EH (cell line): ENCODE measurements at places on chromosomes 7 and 10.

DNA sequence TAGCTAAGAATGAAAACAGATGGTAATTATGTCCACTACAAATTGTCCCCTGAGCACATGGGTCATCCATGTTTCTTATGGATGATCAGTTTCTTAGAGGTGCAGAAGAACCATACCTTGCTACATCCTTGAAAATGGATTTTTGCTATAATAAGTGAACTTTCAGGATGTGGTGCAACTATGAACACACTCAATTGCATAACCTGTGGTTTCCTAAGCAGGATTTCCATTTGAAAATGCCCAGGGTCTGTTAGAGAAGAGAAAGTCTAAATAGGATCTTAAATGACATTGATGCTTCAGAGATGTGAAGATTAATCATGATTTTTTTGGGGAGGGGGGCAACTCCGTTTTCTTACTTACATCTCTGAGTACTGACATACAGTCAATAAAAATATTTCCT, 39.6 kb upstream of the CACNB2 start:
- DNase-seq: no peak

DNA sequence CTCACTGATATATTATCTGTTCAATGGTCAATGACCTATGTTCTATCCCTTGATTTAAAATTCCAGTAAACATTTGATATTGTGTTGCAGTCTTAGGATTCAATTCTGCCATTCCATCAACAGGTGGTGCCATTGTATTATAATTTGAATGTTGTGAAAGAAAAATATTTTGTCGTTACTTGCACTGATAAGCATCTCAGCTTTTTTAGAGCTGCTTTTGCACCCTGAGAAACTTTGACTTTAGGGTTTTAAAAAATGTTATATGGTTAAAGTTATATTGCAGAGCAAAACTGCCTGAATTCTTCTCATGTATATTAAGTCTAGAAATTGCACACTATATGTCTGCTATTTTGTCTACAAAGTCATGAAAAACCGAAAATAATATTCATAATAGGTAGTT, 18.8 kb upstream of the MINDY3 start:
- DNase-seq: peak; percentile 48

- no peak for DNase-seq
Measured at GRCh38 chr7:88280801-88281200, 25.9 kb downstream of the STEAP4 start.

- DNase-seq: peak; percentile 7
Measured at GRCh38 chr7:48389977-48390376, 218.7 kb downstream of the ABCA13 start.

- DNase-seq: peak; percentile 50
Measured at GRCh38 chr7:4612939-4613841, 68.9 kb upstream of the FOXK1 start.

DNA sequence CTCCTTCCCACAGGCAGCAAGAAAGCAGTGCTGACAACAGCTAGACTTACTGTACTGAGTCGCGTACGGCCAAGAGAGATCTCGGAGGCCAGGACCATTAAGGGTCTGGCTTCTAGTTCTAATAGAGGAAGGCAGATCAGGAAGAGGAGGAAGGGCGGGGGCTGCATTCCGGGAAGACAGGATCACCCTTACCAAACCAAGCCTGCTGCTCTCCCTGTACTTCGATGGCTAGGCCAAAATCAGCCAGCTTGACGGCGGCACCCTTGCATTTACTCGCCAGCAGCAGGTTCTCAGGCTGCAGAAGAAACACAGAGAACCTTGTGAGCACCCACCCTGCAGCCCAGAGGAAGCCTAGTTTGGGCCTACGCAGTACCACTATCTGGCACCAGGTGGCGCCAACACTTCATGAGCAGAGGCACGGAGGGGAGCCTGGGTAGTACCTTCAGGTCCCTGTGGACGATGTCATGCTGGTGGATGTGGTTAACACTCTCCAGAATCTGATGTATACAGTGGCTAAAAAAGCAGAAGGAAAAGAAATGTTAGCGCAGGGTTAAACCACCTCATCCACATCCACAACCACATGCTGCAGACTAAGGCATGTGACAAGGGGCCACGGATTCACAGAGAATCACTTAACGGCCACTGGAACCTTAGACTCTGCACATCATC, 25.4 kb downstream of the CAMK2G start:
- DNase-seq: peak; percentile 85

DNA sequence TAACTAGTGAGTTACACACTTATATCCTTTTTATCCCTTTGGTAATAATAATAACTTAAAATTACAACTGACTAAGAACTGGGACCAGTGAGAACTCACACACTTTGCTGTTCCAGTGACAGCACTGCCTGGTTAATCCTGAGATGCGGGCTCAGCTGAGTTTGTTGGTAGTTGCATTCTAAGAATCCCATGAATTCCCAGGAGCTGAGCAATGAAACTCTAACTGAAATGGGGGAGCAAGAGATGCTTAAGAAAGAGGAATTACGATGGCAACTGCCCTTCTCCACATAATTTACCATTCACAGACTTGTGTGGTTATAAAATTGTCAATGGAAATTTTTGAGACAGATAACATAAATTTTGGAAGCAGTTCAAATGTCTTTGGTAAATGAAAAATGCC, 659.4 kb downstream of the MAGI2 start:
- peak; percentile 78 for DNase-seq

GRCh38 chr7:24395512-24395911, 111.5 kb downstream of the NPY start:
- DNase-seq: no peak

GRCh38 chr10:83516788-83517187, 622.5 kb upstream of the GHITM start:
- no peak for DNase-seq

DNA sequence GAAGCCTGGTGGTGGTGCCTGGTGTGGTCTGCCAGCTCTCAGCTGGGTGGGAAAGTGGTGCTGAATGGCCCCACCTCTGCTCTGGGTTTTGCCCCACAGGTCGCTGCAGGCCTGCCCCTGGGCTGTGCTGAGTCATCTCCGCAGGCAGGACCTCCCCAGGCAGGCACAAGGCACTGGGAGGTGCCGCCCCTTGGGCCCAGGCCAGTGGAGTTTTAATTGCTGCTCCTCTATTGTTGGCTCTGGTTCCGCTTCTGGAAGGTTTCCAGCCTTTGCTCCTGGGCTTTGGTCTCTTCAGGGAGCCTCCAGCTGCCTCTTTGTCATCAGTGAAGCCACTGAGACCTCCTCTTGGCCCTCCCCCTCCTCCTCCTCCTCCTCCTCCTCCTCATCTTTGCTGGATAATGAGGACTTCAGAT, 180.3 kb upstream of the GRB10 start:
- peak; percentile 84 for DNase-seq

DNA sequence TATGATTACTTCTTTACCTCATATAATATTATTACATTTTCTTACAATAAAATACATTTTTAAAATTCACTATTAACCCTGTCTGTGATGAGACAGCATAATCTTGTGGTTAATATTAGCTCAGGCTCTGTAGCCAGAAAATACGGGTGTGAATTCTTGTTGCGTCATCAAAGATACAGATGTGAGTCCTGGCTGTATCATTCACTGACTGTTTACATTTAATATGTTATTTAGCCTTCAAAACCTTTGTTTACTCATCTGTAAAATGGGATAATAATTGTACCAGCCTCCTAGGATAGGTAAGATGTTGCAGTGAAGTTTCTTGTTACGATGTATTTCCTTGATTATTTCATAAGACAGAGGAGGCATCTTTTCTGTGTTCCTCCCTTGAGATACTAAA, 184.7 kb upstream of the PRPS1L1 start:
- DNase-seq: no peak

DNA sequence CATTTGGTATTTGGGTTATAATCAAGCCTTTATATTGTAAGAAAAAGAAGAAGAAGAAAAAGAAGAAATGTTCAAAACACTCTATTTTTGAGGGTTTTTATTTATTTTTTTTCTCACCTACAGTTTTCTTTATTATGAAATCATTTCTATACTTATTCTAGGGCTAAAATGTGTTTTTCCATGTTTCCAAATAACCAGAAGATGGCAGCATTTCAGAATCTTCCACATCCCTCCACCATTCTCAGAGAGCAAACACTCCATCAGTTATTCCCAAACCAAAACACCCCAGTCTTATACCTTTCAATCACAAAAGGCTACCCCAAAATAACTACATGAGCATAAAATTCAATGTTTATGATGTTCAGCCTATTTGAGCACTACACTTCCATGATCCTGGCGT, 38.7 kb upstream of the PPP1R17 start:
- DNase-seq: peak; percentile 23

DNA sequence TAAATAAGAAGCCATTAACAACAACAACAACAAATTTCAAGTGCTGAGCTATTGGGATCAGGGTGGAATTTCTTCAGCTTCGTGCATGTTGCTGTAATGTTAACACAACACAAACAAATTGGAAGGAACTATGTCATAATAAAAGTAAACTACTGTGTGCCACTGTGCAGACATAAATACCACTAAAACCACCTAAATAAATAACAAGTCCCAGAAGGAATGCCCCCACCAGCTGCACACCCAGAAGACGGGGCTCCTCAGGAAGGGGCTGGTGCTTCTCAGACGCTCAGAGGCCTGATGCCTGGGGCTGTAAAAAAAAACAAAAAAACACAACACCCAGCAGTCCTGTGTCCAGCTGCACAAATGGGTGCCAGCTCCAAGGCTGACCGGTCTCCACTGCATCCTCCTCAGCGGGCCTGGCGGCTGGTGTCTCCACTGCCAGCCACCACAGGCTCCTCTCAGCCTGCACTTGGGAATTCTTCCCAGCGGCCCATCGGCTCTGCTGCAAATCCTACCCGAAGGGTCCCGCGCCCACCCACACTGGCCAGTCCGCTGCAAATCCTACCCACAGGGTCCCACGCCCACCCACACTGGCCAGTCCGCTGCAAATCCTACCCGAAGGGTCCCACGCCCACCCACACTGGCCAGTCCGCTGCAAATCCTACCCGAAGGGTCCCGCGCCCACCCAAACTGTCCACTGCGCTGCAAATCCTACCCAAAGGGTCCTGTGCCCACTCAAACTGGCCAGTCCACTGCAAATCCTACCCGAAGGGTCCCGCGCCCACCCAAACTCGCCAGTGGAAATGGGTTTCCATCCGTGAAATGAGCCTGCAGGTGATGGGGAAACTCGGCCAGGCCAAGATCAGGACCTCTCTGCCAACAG, 35.8 kb upstream of the DNAAF5 start:
- DNase-seq: no peak

DNA sequence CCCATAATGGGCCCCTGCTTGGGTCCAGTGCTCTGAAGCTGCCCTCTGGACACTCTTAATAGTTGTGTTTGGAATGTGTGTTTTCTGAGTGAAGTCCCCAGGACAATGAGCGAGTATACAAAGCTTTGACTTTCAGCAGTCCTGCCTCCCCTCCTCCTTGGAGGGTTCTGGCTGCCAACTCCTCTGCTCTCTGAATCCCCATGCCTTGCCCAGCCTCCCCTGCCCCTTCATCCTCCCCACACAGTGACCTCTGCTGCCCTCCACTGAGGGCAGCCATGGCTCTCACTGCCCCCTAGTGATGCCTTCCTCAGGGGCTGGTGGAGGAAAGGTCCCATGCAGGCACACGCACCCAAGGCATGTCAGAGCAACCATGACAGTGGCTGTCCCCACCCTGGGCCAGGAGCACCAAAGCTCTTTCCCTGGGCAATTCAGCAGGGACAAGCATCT, 40.9 kb downstream of the FRMPD2 start:
- DNase-seq: no peak

- DNase-seq: peak; percentile 37
Measured at GRCh38 chr7:108294595-108294994, 161.6 kb downstream of the NRCAM start.

DNA sequence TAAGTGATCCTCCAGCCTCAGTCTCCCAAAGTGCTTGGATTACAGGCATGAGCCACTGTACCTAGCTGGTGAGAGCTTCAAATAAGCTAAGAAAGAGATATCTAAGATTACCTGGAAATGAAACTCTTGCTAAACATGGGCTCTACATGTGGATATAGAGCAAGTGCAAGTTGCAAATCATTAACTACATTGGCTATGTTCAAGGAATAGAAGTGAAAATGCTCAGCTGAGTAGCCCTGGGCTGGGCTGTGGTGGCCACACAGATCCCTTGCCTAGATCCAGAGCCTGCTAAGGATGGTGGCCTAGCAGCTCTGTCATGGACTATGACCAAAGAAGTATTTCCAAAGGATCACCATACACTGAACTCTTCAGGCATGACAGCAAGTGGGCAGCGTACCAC, 209.3 kb downstream of the PLXNA4 start:
- DNase-seq: no peak

GRCh38 chr10:274866-275265, 139.6 kb downstream of the ZMYND11 start:
- DNase-seq: no peak
